ENCODE measurements at places on chromosomes 12 and 14. TPM values are rescaled to one million over a fixed set of nuclear protein-coding genes. Genes with fewer than 3 reads are reported as not detected.

GRCh38 chr14:35403603-35404448 lies 723 bp downstream of the NFKBIA start:
- peaks cover 38% of the 10 kb centered on the region for H3K36me3 ChIP-seq
- peak overlapping the region; percentile 90 for H3K4me3 ChIP-seq
- no peaks in the 10 kb centered on the region for H3K27me3 ChIP-seq
- peak; percentile 98 for DNase-seq

DNA sequence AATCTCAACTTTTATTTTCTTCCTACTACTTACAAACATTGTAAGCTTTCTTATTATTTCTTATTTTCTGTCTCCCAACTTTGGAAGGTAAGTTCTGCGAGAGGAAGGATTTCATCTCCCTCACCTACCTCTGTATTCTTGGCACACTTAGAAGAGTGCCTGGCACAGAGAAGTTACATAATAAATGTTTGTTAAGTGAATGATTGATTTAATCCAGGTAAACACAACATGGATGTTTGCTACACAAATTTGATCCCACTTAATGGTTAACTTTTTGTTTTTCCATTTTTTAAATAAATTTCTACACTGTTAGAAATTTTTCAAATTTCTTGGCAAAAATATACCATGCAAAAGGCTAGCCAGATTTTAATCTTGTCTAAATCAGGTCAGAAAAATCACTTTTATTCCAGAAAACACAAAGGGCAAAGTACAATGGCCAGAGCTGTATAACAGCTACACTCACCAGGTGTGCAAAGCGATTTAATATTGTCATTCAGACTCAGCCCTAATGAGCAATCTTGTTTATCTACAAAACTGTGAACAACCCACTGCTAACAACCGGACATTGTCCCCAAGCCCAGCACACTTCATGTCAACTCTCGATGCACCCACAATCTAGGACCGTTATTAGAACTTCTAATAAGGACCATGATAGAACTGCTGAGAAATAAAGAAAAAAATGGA lies 222.1 kb upstream of the EEA1 start:
- peaks cover 2% of the 10 kb centered on the region for H3K27me3 ChIP-seq
- no peak overlapping the region for H3K27ac ChIP-seq
- DNase-seq: no peak
- no peaks in the 10 kb centered on the region for H3K4me1 ChIP-seq
- H3K4me3 ChIP-seq: no peak overlapping the region

DNA sequence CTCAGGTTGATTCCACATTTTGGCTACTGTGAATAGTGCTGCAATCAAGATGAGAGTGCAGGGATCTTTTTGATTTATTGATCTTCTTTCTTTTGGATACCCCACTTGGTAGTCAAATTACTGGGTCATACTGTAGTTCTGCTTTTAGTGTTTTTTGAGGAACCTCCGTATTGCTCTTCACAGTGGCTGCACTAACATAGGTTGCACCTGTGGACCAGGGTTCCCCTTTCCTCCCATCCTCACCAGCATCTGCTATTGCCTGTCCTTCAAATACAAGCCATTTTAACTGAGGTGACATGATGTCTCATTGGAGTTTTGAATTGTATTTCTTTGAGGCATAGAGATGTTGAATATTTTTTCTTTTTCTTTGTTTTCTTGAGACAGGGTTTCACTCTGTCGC lies 152.5 kb upstream of the TMEM132C start:
- no peaks in the 10 kb centered on the region for H3K4me1 ChIP-seq
- H3K27me3 ChIP-seq: no peaks in the 10 kb centered on the region
- no peak overlapping the region for H3K4me3 ChIP-seq
- no peaks in the 10 kb centered on the region for H3K36me3 ChIP-seq
- DNase-seq: no peak
- H3K27ac ChIP-seq: no peak overlapping the region

GRCh38 chr14:100429537-100429936 lies 106.4 kb downstream of the SLC25A47 start:
- no peaks in the 10 kb centered on the region for H3K27me3 ChIP-seq
- H3K36me3 ChIP-seq: peaks cover 3% of the 10 kb centered on the region
- H3K4me3 ChIP-seq: no peak overlapping the region
- H3K4me1 ChIP-seq: peaks cover 36% of the 10 kb centered on the region
- no peak overlapping the region for H3K27ac ChIP-seq
- no peak for DNase-seq

GRCh38 chr12:65324056-65324455 lies 45.6 kb downstream of the MSRB3 start:
- peaks cover 63% of the 10 kb centered on the region for H3K4me1 ChIP-seq
- no peak for DNase-seq
- no peak overlapping the region for H3K27ac ChIP-seq
- peaks cover 5% of the 10 kb centered on the region for H3K36me3 ChIP-seq
- no peak overlapping the region for H3K4me3 ChIP-seq

DNA sequence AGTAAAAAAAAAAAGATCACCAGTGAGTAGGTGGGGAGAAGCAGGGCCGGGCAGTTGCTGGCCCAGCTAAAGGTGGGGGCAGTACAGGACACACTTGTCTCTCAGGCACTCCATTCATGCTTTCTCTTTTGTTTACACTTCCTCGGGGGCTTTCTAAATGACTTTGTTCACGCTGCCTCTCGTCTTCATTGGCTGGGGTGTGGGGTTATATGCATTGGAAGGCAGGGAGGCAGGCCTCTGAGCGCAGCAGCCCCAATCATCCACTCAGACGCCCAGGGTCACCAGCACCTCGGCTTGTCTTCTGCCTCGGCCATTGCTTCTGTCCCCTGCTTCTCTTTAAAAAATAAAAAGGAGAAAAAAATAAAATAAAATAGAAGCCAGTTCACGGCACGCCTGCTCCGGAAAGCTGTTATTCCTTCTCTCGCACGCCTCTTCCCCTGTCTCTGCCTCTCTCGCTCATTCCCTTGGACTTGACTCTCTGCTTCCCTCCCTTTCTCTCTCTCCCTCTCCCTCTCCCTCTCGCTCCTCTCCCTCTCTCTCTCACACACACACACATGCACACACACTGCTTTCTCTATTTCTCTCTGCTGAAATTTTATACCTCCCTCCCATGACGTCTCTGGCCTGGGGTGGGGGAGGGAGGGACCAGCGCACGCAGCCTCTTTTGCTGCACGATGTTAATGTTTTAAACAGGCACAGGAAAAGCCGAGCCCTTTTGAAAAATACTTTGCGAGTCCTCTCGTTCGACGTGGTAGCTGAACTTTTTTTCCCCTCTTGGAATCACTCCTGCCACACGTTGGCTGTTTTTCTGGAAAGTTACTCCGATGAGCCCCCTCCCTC lies at the start of gene TGFB3:
TGFB3 (minus strand) TSS at position 570 of the 840 bp plus-strand sequence. CDS start 1,102 bp downstream, outside the sequence.
- peak within 1 kb of the TSS; percentile 96 for H3K27ac ChIP-seq
- peaks cover 2% of the 10 kb centered on the region for H3K36me3 ChIP-seq
- H3K27me3 ChIP-seq: no peaks in the 10 kb centered on the region
- DNase-seq: peak; percentile 90

GRCh38 chr14:97107080-97107479 lies 309.9 kb downstream of the VRK1 start:
- DNase-seq: no peak
- no peaks in the 10 kb centered on the region for H3K36me3 ChIP-seq
- no peak overlapping the region for H3K4me3 ChIP-seq
- H3K4me1 ChIP-seq: no peaks in the 10 kb centered on the region
- no peak overlapping the region for H3K27ac ChIP-seq
- no peaks in the 10 kb centered on the region for H3K27me3 ChIP-seq

DNA sequence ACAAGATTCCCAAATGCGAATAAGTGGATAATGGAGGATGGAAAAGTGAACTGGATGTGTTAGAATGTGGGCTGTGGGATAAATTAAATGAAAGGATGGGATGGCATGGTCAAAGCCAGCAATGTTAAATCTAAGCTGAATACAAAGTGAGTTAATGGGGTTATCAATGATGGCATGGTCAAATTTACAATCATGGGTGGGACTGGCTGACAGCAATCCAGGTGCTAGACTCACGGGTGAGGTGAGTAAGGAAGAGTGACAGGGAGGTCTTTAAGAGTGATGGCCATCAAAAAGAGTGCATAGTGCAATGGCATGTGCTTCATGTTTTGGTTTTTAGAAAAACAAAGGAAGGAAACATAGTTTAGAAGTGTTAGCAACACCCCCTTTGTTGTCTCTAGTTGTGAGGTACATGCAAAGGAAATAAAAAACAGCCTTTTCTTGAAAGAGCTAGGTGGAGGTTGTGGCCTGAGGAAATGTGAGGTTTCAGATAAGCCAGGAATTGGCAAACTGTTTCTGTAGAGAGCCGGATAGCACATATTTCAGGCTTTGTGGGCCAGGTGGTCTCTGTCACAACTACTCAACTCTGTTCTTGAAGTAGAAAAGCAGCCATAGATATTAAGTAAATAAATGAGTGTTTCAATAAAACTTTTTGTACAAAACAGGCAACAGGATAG lies 328.7 kb downstream of the RPL10L start:
- DNase-seq: no peak
- no peaks in the 10 kb centered on the region for H3K4me1 ChIP-seq
- no peak overlapping the region for H3K27ac ChIP-seq

- H3K27me3 ChIP-seq: no peaks in the 10 kb centered on the region
- DNase-seq: no peak
- H3K4me3 ChIP-seq: no peak overlapping the region
- peaks cover 6% of the 10 kb centered on the region for H3K4me1 ChIP-seq
These were observed 12.0 kb downstream of the MORN3 start for GRCh38 chr12:121657305-121658008.

GRCh38 chr12:1383758-1384157 lies 210.6 kb downstream of the FBXL14 start:
- no peak overlapping the region for H3K27ac ChIP-seq
- DNase-seq: no peak
- no peaks in the 10 kb centered on the region for H3K4me1 ChIP-seq
- peaks cover 17% of the 10 kb centered on the region for H3K36me3 ChIP-seq
- H3K4me3 ChIP-seq: no peak overlapping the region
- no peaks in the 10 kb centered on the region for H3K27me3 ChIP-seq

DNA sequence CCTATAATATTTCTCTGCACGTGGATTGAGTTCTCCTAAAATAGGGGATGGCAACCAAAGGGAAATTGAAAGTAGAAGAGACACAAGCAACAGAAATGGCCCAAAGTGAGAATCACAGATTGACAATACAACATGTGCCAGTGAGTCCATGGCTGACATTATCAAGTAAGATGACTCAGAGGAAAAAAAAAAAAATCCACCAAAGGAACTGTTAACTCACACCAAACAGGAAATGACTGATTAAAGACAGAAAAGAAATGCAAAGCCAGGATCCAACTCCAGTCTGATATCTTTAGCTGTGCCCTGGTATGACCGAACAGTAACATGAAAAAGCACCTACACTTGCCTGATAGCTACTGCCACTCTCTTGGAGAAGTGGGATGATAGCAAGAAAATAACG lies 485.0 kb downstream of the PRKD1 start:
- H3K4me1 ChIP-seq: no peaks in the 10 kb centered on the region
- no peak overlapping the region for H3K27ac ChIP-seq
- no peak overlapping the region for H3K4me3 ChIP-seq

DNA sequence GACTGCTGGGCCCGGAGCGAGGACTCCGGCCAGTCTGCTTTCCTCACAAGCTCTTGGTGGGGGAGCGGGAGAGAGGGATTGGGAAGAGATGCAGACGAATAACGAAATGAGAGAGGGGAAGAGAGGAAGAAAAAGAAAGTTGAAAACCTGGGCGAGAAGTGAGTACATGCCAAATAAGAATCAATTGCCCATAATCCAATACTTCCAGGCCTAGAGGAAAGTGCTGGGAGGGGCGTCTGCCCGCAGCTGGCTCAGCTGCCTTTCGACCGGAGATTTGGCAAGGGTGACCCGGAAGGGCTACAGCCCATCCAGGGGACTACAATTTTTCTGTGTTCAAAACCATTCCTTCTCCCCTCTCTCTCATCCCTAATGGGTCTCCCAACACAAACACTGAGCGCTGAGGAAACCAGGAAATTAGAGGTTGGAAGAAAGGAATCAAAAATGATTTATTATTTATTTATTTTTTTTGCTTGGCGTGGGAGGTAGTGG lies 4.9 kb downstream of the NKX2-1 start:
- peaks cover 76% of the 10 kb centered on the region for H3K27me3 ChIP-seq
- no peaks in the 10 kb centered on the region for H3K36me3 ChIP-seq
- H3K4me1 ChIP-seq: peaks cover 7% of the 10 kb centered on the region
- H3K4me3 ChIP-seq: no peak overlapping the region

DNA sequence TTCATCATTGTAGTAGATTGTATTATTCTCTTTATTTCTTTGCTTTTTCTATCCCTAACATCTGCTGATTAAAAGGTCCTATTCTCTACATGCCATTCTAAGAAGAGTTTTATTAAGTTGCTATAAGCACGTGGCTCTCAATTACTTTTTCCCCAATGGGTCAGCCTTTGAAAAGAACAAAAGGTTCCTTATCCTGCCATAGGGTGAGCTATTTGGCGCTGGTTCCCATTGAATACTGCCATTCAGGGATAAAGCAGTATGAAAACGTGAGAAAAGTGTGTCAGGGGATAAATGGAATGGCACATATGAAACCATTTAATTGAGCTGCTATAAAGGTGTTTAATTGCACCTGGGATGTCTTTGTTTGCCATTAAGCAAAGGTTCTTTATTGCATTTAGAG lies 80.9 kb downstream of the SYNE2 start:
- H3K36me3 ChIP-seq: no peaks in the 10 kb centered on the region
- no peaks in the 10 kb centered on the region for H3K27me3 ChIP-seq
- no peak for DNase-seq
- no peak overlapping the region for H3K4me3 ChIP-seq

- peaks cover 4% of the 10 kb centered on the region for H3K27me3 ChIP-seq
- H3K36me3 ChIP-seq: no peaks in the 10 kb centered on the region
- DNase-seq: no peak
- no peaks in the 10 kb centered on the region for H3K4me1 ChIP-seq
- H3K27ac ChIP-seq: no peak overlapping the region
These were observed 1327.7 kb upstream of the SEL1L start for GRCh38 chr14:82861313-82861712.

DNA sequence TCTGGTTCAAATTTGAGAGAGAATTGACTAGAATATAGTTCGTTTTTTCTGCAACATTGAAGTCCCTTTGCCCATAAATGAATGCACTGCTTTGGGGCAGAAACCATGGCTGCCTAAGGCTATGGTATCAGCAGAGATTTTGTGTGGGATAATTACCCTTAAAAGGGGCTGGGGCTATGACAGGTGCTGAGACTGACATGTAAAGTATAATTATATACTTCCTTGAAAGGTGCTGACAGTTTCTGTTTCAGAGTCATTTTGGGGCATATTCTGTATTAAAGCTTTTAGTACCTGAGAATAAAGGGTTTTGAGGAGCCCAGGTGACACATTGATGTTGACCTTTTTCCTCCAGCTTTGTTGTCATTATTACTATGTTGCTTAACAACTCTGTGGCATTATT lies 150.3 kb upstream of the PTPRQ start:
- H3K27ac ChIP-seq: no peak overlapping the region
- no peaks in the 10 kb centered on the region for H3K4me1 ChIP-seq
- DNase-seq: no peak
- no peak overlapping the region for H3K4me3 ChIP-seq
- H3K36me3 ChIP-seq: no peaks in the 10 kb centered on the region

DNA sequence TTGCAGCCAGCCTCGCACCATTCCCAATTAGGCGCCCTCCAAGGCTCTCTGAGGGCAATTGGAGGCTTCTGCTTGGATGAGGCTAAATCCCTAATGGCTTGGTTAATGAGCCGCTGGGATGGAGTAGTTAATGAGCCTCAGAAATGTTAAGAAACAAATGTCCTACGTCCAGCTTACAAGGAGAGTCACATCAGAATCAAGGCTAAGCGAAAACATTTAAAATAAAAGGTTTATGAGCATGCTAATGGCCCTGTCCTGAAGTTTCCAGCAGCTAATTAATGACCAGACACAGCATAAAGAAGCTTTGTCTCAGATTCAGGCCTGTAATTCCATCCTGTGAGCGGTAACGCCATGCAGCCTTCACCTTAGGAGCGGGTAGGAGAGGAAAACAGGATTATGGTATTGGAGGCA lies 200.7 kb upstream of the BCL2L14 start:
- no peak overlapping the region for H3K4me3 ChIP-seq
- H3K27me3 ChIP-seq: no peaks in the 10 kb centered on the region
- no peak for DNase-seq
- peaks cover under 1% of the 10 kb centered on the region for H3K4me1 ChIP-seq

OTX2 gene
- total RNA-seq: not detected

OR4K1 gene
- total RNA-seq: not detected

Data from osteocyte (in vitro differentiated cells).